ENCODE measurements at places on chromosomes 16 and 17. TPM values are rescaled to one million over a fixed set of nuclear protein-coding genes. Genes with fewer than 3 reads are reported as not detected.

GRCh38 chr17:3558603-3559269, 1.1 kb upstream of the TRPV3 start:
- no peak for DNase-seq

- no peak for DNase-seq
Observed at GRCh38 chr17:68222606-68223005, 25.2 kb upstream of the AMZ2 start.

GRCh38 chr17:11690681-11691080, 92.4 kb downstream of the DNAH9 start:
- DNase-seq, result no peak

DNA sequence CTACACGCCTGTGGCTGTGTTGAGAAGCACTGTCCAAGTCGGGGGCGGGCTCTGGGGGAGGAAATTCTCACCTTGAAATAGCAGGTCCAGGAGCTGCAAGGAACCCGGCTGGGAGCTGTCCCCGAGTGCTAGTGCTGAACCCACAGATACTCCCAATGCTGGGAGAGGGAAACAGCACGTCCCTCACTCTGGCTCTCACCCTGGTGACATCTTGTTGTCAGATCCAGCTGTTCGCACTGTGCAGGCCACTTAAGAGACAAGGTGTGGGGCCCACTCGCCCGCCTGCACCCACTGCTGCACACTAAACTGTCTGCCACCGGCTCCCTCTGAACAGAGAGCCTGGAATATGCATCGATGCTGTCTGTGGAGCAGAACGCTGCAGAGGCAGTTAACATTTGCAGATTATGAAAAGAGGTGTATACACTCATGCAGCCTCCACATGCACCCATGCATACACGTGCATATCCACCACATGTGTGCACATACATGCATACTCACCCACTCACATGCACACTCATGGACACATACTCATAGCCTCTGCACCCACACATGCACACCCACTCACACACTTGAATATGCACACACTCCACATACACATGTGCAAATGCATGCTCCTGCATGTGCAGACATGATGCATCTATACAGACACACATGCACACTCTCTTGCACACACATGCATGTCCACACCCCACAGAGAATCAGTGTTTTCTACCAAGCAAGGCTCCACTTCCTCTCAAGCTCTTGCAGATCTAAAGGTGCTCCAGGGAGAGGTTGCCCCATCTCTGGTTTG, 42.0 kb downstream of the MGAT5B start:
- DNase-seq, result peak; percentile 51

DNA sequence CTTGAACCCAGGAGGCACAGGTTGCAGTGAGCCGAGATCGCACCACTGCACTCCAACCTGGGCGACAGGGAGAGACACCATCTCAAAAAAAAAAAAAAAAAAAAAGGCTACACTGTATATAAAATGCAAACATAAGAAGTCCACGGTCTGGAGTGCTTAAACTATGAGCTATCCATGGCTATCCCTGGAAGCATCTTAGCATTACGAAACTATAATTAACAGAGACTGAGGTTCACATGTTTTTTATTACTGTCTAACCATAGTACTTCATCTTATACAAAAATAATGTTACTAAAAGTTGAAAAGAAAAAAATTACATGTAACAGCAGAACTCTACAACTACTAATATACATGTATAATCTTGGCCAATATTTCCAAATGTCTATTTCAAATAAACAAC, 32.8 kb downstream of the HELZ start:
- no peak for DNase-seq

GRCh38 chr16:11624636-11625607, 38.2 kb upstream of the LITAF start:
- no peak for DNase-seq

DNA sequence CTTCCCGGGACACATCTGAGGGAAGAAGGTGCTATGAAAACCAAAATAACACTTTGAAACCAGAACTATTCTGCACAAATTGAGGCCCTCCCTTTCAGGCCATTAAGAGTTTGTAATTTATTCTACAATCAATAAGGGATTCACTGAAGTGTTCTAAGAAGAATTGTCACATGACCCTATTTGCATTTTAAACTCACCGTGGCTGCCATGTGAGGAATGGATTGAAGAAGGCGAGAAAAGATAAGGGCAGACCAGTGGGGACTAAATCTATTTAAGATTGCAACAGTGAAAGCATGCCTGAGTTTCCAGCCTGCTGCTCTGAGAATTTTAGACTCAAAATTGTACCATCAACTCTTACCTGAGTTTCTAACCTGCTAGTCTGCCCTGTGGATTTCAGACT, 408.8 kb upstream of the SALL1 start:
- DNase-seq, result no peak

GRCh38 chr16:55569025-55569424, 2.5 kb downstream of the CAPNS2 start:
- DNase-seq, result peak; percentile 49

RAMP2 gene
- 69.2 TPM for polyA plus RNA-seq

DLX4 gene
- 0.41 TPM for polyA plus RNA-seq

WFDC1 gene
- polyA plus RNA-seq, result 1.1 TPM

CMTM4 gene
- 8.0 TPM for polyA plus RNA-seq

DUSP3 gene
- polyA plus RNA-seq, result 81.0 TPM

CLEC18A gene
- polyA plus RNA-seq, result 0.68 TPM

PDE6G gene
- 4.0 TPM for polyA plus RNA-seq

All from hindlimb muscle (tissue), 1 donor.